Hippocampal formation (tissue), 2 donors: ENCODE measurements at places on chromosomes 16 and 17.

- DNase-seq, result no peak
These were observed 65.6 kb downstream of the WIPI1 start for GRCh38 chr17:68391561-68392268.

- no peak for DNase-seq
These were observed 73.6 kb upstream of the HAS3 start for GRCh38 chr16:69031877-69032301.

DNA sequence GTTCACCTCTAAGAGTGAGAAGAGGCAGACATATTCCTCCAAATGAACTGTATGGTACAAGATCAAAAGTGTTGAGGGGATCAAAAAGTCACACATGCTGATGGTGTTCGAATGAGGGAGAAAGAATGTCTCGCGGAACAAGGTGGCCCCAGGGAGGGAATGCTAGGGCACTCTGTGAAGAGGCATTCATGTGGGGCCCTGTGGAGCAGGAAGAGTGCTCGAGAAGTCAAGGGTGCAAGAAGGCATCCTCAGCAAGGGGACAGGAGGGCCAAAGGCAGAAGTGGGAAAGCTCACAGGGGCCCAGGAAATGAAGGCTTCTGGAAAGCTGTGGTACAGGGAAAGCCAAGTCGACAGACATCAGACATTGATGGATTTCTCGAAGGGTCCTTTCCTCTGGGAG lies 6.1 kb upstream of the MYH3 start:
- no peak for DNase-seq

DNA sequence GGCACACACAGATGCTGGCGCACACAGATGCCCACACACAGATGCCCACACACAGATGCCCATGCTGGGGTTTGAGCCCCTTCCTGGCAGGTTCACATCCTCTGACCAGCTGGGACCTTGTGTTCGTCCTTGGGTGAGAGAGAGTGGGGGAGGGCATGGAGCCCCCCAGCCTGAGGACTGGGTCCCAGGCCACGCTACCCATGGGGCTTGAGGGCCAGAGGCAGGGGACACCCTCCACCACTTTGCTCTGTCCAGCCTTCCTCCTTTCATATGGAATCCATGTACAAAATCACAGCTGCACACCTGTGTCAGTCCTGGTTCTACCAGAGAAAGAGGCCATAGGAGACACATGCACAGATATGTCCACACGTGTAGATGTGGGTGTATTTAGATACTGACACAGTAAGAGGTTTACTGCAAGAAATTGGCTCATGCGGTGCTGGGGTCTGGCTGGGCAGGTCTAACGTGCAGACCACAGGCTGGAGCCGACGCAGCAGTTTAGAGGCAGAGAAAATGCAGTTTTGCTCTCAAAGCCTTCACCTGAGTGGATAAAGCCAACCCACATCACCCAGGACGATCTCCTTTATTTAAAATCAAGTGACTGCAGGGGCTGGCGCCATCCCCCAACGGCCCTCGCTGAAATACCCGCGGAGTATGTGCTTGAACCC lies 10.8 kb downstream of the SLC22A31 start:
- no peak for DNase-seq

- no peak for DNase-seq
These were observed 10.3 kb upstream of the FZD2 start for GRCh38 chr17:44546671-44547606.

DNA sequence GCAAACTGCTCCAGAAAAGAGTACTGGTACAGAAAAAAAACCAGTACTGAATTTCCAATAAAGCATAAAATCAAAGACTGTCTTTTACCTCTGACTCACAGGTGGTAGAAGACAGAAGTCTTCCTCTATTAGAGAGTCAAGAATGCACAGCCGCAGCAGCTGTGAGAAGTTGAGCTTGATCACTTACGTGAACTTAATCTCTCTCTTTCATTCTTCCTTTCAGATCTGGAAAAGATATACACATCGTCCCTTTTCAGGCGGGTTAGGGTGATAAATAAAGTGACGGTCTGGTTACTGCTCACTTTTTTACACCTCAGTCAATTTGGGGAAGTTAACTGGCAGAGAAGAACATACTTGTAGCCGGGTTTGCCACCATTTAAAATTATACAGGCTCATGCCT lies 3.9 kb downstream of the IFT140 start:
- DNase-seq, result no peak
